CD4-positive, alpha-beta memory T cell (primary cell): ENCODE measurements at places on chromosomes 11 and 22.

GRCh38 chr11:72908032-72908676 lies 93.9 kb downstream of the ATG16L2 start:
- no peak for DNase-seq

DNA sequence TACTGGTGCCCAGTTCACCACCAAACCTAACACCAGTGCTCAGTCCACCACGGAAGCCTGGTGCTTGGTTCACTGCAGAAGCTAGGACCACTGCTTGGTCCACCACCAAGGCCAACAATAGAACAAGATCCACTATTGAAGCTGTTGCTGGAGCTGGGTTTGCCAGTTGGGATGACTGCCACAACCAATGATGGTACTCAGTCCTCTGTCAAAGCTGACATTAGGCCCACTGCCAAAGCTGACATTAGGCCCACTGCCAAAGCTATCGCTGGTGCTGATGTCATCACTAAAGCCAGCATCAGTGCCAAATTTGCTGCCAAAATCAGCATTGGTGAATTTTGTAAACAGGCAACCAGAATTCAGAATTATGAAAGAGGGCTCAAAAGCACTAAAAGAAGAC lies 1850.2 kb upstream of the RAG2 start:
- DNase-seq = no peak

DNA sequence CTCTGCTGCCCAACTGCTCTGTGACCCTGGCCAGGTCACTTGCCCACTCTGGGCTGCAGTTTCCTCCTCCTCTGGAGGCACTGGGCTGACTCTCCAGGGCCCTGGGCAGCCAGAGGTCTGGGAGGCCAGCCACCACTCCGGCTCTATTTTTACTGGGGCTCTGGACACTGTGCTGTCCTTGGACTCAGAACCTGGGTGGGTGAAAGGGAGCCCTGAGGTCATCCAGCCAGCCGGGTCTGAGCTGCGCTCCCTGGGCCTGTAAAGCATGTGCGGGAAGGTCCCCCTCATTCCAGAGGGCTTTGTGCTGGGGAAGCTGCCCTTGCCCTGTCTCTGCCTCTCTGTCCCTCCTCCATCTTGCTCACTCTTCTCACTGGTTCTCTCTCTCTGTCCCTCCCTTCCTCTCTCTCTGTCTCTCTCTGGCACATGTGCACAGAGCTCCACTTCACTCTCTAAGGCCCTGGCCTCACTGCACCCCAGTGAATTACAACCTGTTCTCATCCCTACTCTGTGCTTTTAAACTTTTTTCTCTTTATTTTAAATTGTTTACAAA lies 24.6 kb downstream of the MB start:
- no peak for DNase-seq

DNA sequence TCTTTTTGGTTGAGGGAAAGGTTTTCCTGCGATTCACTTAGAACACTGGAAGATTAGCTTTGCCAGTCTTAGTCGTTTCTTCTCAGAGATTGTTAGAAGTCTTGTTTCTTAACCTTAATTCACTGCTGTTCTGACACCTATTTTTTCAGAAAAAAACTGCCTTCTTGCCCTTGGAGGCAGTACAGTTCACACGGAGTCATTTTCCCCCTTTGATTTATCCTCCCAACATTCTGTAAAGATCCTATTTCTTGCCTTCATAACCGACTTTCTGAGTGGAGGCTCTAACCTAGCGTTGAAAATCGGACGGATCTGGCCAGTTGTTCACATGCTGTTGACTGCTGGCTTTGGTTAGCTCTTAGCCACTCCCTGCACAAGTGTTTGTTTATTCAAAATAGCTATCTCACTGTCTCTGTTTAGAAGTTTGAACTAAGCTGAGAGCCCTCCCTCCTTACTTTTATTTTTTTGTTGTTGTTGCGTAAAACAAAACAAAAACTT lies 737 bp downstream of the BCL2L13 start:
- DNase-seq = peak; percentile 28

DNA sequence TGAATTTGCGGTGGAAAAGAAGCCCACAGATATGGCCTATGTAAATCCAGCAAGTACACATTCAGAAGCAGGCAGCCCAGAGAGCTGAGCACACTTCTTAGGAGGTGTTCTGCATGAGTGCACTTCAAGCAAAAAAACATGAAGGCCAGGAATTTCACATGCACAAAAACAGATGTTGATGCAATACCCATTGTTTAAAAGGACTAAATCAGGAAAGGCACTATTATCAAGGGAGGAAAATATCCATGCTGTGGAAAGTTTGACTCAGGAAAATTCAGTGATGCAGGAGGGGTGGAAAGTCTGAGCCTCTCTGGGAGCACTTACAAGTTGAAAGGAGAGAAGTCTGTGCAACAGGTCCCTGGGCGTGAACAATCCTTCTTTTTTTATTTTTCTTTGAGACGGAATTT lies 15.8 kb upstream of the CARS1 start:
- no peak for DNase-seq

DNA sequence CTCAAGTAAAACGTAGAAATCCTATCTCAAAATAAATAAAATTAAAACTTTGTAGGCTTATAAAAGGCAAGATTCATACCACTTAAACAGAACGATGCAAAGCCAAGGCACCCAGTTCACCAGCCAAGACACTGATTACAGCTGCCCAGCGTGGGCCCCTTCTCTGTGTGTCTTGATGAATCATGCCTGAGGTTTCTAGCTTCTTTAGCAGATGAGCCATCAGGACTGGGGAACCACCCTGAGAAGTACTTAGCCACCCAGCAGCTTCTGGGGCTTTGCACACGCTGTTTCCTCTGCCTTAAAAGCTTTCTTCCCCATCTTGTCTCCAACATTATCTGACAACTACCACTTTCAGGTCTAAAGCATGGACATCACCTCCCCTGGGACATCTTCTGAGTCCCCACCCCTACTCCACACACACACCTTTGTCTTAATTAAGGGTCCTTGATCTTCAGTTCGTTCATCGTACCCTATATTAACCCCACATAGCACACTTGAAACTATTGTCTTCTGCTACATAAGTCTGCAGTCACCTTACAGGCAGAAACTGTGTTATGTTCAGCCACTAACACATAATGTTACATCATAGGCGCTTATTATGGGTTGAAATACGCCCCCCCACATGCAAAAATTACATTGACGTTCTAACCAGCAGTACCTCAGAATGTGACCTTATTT lies 8.7 kb upstream of the LAYN start:
- DNase-seq = no peak

DNA sequence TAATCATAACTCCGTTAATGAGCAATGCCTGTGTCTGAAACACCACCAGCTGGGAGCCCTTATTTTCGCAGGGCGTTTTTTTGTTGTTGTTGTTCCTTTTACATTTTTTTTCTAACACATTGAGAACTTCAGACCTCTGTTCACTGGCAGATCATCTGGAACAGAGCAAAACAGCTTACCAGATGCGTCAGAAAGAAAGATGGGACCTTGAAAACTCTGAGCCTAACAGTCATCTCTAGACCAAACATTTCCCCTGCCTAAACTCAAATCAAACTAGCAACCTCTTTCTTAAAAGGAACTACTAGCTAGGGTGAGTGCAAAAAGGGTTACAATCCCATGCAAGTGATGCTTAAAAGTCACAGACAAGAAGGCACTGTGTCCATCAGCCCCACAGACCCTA lies 93.2 kb downstream of the PLEKHA7 start:
- DNase-seq = no peak

DNA sequence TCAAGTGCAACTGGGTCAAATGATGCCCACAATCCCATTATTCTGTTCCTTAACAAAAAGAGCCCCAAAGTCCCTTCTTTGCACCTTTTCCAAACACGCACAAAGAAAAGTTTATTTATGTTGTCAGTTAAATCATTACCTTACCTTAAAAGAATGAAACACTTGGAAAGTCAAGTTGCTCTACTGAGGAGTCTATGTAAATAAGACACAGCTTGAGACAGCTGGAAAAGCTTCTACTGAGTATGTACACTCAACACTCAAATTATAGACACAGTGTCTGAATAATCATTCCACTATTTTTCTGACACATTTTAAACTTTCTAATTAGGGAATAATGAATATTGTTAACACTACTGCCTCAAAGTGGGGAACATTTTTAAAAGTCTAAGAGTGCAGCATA lies 21.6 kb upstream of the PHLDA2 start:
- no peak for DNase-seq

- no peak for DNase-seq
These were observed 146.7 kb downstream of the LDLRAD3 start for GRCh38 chr11:36090356-36091109.

DNA sequence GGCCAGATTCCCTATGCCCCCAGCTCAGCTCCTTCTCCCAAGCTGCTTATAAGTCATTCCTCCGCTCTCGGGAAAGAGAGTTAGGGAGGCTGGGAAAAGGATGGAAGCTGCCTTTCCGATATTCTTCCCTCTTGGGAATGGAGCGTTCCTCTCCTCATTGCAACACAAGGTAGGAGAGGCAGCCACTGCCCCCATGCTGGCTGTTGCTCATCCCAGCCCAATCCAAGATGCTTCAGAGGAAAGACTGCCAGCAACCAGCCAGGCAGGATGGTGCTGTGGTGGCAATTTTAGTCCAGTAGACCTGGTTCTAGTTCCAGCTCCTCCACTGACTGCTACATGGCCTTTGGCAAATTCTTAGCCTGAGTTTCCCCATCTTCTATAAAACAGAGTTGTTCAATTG lies 13.7 kb upstream of the C11orf96 start:
- DNase-seq = no peak

- DNase-seq = no peak
These were observed 15.7 kb downstream of the IFITM10 start for GRCh38 chr11:1734641-1735081.

DNA sequence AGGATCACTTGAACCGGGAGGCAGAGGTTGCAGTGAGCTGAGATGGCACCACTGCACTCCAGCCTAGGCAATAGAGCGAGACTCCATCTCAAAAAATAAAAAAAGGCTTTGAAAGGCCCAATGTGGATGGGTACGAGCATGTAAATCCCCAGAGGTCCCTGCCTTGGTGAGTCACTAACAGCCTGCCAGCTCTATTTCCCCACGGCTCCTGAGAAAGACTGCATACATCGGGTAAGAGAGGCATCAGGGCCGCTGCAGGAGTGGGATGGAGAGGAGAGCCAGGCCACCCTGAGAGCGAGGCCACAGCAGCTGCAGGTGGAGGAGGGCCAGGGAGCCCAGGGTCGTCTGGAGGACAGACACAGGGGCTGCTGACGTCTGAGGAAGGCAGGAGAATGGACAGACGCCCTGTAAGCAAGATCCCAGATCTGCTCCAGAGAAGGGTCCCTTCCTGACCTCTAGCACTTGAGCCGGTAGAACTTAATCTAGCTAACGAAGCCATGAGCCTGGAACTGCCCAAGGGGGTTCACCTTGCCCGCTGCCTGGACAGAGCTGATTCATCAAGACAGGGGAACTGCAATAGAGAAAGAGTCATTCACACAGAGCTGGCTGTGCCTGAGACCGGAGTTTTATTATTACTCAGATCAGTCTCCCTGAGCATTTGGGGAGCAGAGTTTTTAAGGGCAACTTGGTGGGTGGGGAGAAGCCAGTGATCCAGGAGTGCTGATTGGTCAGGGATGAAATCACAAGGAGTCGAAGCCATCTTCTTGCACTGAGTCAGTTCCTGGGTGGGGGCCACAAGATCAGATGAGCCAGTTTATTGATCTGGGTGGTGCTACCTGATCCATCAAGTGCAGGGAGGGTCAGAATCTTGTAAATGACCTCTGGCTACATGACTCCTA lies 5.1 kb upstream of the KRTAP5-9 start:
- no peak for DNase-seq

- no peak for DNase-seq
These were observed 33.2 kb downstream of the OTOG start for GRCh38 chr11:17580271-17580670.

DNA sequence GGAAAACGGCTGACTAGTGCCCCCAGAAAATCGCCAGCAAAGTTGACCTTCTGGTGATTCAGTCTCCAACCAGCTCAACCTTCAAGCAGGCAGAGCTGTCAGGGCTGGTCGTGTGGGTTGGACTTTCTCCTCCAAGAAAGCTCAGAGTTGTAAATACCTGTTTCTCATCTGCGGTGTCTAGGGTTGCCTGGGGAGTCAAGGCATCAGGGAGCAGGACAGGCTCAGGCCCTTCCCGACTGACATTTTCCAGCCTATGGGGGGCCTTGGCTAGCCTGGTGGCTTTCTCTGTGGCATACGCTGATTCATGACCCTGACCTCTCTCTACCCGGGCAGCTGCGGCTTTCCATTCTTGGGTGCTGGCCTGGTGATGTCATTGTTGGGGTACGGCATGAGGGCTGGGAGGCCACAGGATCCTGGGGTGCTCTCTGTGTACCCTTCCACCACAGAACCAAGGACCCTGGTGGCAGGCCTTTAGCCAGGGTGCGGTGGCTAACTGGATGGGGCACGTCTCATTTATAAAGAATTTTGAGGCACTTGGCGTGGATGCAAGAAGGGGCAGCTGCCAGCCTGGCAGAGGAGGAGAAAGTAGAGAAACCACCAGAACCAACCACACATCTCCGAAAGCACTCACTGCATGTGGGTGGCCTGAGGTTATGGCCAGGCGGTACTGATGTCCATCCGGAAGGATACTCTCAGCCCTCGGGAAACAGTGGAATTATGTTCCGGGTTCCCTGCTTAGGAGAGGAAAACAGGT lies 64.9 kb downstream of the BCR start:
- DNase-seq = no peak

DNA sequence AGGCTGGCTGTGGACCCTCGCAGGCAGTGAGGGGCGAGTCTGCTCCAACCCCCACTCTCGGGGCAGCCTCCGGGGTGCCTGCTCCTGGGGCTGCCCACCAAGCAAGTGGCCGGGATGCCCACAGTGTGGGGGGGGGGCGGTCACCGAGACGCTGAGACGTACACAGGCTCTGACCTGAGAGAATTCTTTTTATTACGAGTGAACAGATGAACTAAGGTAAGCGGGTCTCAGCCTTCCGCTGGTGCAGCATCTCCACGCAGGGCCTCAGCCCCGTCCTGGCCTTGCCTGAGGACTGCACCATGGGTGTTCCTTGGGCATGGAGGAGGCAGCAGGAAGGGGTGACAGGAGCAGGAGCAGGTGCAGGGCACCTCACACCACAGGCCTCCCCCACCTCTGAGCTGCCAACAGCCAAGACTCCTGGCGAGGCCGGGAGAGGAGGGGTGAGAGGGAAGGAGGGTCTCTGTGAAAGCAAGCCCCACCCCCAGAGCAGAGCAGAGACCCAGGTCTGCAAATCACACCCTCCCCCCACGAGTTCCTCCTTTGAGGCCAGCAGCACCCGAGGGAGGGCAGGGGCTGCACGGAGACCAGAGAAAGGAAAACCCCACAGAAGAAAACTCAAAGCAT lies 17.2 kb downstream of the MOB2 start:
- no peak for DNase-seq

GRCh38 chr11:46294365-46295309 lies 17.2 kb downstream of the CREB3L1 start:
- no peak for DNase-seq

DNA sequence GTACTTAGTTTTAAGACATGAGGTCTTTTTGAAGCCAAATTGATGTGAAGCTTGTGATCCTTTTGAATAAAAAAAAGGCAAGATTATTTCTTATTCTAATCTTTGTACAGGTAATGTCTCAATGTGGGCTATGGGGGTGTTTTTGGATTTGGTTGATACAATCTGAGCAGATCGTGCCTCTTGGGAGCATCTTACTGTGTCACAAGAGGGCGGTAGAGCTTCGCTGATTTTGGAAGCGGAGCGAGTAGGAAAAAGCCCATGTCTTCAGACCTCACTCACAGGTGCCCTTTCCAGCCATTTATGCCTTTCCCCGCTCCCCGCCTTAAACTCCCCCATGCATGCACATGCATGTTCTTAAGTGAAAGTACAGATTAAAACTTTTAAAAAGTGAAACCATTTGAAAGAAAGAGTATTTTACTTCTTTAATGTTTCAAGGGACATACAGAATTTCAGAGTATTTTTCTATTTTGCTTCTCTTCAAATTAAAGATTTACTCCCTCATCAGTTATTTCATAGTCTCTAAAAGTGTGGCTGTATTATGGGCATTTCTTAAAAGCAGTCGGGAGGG lies 18.8 kb downstream of the DDX25 start:
- DNase-seq = peak; percentile 57

- DNase-seq = no peak
These were observed 267.0 kb upstream of the NCAM1 start for GRCh38 chr11:112694245-112694644.
